ENCODE measurements at places on chromosomes 7 and 10.

GRCh38 chr7:37738321-37738720, 54.8 kb downstream of the GPR141 start:
- DNase-seq, result no peak

GRCh38 chr10:51425431-51425830, 274.0 kb downstream of the CSTF2T start:
- DNase-seq, result no peak

GRCh38 chr10:3485057-3485686, 299.8 kb downstream of the KLF6 start:
- no peak for DNase-seq

DNA sequence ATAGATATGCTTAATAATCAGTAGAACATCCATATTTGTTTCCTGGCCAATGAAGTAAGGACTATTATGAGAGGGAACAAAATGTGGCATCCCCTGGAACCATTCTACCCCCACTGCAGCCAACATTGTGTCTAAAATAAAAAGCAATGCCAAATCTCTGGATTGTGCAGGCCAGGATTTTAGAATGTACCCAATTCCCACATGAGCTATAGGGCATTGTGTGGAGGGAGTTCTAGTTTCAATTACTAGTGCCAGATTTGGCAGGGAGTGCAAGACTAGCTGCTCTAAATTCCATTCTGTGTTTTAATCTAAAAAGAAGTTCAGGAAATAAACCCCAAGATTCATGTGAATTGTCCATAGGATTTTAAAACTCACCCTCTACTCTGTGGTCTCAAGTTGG, 112.3 kb downstream of the HGF start:
- DNase-seq, result no peak

DNA sequence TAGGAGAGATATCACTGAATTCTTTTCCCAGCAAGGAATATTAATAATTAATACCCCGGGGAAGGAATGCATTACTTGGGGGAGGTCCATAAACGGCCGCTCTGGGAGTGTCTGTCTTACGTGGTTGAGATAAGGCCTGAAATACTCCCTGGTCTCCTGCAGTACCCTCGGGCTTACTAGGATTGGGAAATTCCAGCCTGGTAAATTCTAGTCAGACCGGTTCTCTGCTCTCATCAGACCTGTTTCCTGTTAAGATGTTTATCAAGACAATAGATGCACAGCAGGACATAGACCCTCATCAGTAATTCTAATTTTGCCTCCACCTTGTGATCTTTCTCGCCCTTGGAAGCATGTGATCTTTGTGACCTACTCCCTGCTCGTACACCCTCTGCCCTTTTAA, 162.8 kb upstream of the KCND2 start:
- no peak for DNase-seq
